Kidney glomerular epithelial cell (primary cell): ENCODE measurements at places on chromosomes 1 and 21.

DNA sequence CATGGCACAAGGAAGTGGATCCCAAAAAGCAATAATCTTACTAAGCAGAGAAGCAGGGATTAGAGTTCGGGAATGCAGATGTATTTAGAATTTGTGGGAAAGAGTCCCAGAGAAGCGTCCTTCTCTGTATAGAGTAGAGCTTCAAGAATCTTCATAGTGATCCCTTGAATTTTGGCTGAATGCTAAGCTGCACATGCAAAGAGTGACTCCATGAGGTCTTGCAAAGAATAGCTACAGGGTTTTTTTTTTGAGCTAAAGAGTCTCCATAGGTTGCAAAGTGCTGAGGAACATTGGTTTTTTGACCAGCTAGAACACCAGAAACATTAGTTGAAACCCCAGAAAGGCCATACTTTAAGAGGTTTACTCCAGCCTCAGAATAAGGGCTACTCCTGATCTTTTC is 206.7 kb downstream of the CTH start:
- DNase-seq: no peak

DNA sequence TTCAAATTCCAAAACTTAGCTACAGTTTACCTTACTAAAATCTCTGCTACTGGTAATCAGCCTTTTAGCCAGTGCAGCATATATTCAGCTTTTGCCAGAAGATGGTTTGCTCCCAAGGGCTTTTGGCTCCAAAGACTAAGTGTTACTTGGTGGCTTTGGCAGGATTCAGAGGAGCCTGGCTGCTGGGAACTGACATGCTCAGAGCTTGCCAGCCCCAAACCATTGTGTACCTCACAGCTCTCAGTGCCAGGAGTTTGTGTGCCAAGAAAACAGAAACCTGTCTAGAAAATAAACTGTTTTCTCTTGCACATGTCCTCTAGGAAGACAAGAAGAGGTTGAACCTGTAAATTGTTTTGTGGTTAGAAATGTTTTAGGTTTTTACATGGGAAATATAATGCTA is 315.9 kb downstream of the ST6GALNAC3 start:
- no peak for DNase-seq

- DNase-seq: no peak
Measured at GRCh38 chr1:161994175-161994668, 29.4 kb downstream of the OLFML2B start.

- DNase-seq: no peak
Measured at GRCh38 chr1:40014253-40014706, 26.2 kb upstream of the CAP1 start.

GRCh38 chr1:163231385-163231784 is 28.7 kb upstream of the RGS5 start:
- peak; percentile 78 for DNase-seq

GRCh38 chr1:113320972-113321680 is 69.2 kb upstream of the MAGI3 start:
- peak; percentile 79 for DNase-seq

- DNase-seq: no peak
Measured at GRCh38 chr1:225593414-225593813, 59.5 kb downstream of the ENAH start.

GRCh38 chr1:110135246-110135645 is 15.0 kb upstream of the SLC6A17 start:
- no peak for DNase-seq

- DNase-seq: no peak
Measured at GRCh38 chr1:100433563-100433962, 81.3 kb downstream of the CDC14A start.

GRCh38 chr21:42336054-42336453 is 14.7 kb downstream of the TFF2 start:
- DNase-seq: no peak

GRCh38 chr1:101833312-101833711 is 163.4 kb downstream of the OLFM3 start:
- no peak for DNase-seq

DNA sequence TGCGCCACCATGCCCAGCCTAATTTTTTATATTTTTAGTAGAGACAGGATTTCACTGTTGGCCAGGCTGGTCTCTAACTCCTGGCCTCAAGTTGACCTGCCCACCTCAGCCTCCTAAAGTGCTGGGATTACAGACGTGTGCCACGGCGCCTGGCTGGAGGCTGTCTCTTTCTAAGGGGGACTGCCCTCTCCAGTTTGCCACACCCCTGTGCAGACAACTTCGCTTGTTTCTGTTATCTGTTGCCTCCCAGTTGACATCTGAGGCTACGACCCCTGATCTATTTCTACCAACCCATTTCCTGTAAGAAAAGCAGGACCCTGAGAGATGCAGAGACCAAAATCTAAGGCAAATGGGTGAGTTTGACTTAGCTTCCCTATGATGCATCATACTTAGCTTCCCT is 24.0 kb upstream of the VASH2 start:
- DNase-seq: no peak

- DNase-seq: no peak
Measured at GRCh38 chr21:36431252-36431651, 46.1 kb downstream of the CHAF1B start.

- no peak for DNase-seq
Measured at GRCh38 chr1:18342744-18343143, 138.0 kb upstream of the KLHDC7A start.

- DNase-seq: peak; percentile 42
Measured at GRCh38 chr1:84078108-84078841, 65.8 kb upstream of the PRKACB start.

GRCh38 chr1:230140221-230141020 is 73.4 kb downstream of the GALNT2 start:
- peak; percentile 58 for DNase-seq

DNA sequence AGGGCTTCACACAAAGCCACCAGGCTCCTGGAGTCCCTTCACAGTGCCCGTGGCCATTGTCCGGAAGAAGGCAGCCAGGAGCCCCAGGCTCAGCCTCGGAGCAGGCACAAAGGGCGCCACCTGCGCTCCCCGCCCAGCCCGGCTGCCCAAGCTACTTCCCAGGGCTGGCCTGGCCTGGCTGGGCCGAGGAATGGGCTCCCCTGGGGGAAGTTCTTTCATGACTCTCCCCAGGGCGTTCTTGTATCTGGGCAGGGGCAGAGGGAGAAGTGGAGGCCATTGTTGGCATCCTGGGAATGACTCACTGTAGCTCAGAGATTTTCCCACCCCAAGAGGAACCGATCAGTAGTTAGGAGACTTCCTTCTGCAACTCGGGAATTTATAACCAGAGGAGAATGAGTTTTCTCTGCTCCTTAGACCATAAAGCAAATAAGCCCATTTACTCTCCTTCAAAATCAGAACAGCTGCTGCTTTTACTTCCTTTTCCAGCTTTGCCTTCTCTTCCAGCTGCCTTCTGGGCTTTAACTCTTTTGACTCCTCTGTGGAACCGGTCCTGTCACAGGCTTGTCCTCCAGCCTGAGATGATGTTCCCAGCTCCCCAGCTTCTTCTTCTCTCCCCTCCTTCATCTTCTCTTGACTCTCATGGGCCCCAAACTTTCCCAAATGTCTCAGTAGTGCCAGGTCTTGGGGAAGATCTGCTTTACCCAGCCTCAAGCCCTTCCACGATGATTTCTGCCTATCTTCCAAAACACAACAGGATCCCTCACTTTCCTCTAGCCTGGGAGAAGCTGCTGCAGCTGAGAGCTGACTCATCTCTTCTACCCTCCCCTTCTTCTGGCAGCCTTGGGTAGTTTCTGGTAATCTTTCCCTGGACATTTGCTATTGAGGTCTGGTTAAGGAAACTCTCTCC is 118.7 kb upstream of the CD34 start:
- DNase-seq: peak; percentile 22

- no peak for DNase-seq
Measured at GRCh38 chr1:200035397-200035955, 8.0 kb downstream of the NR5A2 start.

DNA sequence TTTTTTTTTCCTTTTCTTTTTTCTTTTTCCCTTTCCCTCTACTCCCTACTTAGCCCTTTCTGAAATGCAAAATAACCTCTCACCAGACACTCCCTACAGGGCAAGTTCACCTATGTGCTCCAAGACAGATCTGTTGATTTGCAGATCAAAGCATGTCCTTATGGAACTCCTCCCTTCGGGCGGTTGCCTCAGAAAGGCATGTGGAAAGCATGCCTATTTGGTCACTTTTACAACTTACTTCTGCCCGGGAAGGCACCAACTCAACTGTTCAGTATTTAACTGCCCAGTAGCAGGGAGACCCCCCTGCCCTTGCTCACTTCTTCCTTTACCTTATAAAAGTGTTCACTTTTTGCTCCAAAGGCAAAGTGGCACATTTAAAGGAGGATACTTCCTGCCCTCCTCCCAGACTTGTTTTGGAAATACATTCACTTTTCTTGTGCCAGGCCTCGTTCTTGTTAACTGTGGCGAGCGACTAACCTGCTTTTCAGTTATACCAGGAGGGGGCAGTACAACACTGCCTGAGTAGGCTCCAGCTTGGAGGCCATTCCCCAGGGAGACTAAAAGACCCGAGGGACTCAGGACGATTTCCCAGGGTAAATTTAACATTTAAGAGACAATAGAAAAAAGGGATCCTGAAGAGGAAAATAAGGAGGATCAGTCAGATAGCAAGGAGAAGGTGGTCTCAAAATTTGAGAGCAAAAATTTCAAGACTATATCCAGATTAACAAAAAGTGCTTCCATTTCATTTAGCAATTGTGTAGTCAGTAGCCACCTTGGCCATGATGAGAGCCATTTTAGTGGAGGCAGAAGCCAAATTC is 12.3 kb upstream of the SLAMF7 start:
- peak; percentile 43 for DNase-seq

- DNase-seq: no peak
Measured at GRCh38 chr1:10888291-10888690, 91.8 kb upstream of the CASZ1 start.

GRCh38 chr1:159825564-159825963 is 1.1 kb upstream of the SLAMF8 start:
- no peak for DNase-seq

DNA sequence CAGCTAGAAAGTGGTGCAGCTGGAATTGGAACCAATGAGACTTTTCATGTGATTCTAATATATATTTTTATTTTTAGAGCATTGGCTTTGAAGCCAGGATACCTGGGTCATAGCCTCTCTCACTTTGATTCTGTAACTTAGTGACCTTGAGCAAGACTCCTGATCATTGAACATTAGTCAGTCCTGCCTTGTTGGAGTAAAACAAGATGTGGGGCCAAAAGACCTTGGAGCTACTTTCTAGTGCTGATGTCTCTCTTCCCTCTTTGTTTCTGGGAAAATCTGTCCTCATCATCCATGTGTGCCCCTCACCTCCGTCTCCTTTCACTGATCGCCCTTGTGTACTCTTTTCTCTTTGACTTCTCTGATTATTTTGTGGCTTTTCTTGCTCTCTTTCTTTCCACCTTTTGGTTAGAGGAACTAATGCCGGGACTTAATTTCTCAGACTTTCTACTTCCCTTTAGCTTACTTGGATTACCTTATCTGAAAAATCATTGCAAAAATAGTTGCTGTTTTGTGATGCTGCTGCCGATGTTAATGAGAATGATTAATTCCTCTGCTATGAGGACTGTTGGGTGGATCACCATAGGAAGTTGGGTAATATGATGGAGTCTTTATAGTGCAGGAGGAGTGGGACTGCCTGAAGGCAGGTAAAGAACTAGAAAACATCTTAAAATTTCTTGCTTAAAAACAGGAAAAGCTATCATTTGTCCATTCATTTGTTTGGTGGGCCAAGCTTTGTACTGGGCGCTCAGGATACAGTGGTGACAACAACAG is 72.0 kb downstream of the NOS1AP start:
- DNase-seq: peak; percentile 13

- DNase-seq: no peak
Measured at GRCh38 chr21:42453224-42453985, 42.6 kb downstream of the RSPH1 start.

- DNase-seq: peak; percentile 58
Measured at GRCh38 chr1:161119092-161119903, 1.4 kb downstream of the NIT1 start.

- no peak for DNase-seq
Measured at GRCh38 chr1:117051224-117052064, 8.7 kb upstream of the TTF2 start.

- no peak for DNase-seq
Measured at GRCh38 chr1:205435578-205436573, 14.0 kb upstream of the LEMD1 start.
